ENCODE measurements at places on chromosomes 5 and 9.

GRCh38 chr5:65338606-65339151, 143.0 kb downstream of the ADAMTS6 start:
- DNase-seq, result no peak

DNA sequence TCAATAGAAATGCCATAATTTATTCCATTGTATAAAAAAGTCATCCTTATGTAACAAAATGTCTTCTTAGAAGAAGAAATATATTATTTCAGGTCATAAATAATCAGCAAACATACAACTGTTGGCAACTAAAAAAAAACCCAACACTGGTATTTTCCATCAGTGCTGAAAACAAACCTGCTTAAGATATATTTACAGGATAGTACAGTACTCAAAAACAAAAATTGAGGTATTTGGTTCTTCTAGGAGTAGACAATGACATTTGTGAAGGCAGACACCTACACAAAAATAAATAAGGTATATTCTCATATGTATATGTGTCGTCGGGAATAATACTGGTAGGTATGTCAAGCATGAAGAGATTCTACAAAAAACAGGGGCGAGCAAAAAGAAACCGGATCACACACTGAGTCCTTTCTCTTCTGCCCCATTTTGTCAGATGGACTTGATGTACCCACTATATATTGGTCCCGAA, 2.9 kb downstream of the DUSP1 start:
- peak; percentile 65 for DNase-seq

DNA sequence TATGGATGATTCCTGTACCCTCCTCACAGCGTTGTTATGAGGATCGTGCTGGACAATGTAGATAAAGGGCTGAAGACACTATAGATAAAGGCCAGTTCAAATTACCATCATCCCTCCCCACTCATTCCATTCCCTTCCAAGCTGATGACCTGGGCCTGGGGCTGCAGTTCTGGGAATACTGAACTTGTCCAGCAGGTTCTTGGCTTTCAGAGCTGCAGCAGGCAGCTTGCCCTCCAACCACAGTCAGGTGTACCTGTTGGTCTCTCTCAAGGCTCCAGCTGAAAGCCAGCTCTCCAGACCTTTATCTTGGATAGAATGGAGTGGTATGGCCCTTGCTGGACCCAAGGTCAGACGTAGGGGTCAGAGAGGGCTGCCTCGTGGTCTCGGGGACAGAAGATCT, 92.5 kb downstream of the PCDH1 start:
- no peak for DNase-seq

GRCh38 chr5:14086261-14086660, 56.9 kb upstream of the TRIO start:
- DNase-seq, result no peak

DNA sequence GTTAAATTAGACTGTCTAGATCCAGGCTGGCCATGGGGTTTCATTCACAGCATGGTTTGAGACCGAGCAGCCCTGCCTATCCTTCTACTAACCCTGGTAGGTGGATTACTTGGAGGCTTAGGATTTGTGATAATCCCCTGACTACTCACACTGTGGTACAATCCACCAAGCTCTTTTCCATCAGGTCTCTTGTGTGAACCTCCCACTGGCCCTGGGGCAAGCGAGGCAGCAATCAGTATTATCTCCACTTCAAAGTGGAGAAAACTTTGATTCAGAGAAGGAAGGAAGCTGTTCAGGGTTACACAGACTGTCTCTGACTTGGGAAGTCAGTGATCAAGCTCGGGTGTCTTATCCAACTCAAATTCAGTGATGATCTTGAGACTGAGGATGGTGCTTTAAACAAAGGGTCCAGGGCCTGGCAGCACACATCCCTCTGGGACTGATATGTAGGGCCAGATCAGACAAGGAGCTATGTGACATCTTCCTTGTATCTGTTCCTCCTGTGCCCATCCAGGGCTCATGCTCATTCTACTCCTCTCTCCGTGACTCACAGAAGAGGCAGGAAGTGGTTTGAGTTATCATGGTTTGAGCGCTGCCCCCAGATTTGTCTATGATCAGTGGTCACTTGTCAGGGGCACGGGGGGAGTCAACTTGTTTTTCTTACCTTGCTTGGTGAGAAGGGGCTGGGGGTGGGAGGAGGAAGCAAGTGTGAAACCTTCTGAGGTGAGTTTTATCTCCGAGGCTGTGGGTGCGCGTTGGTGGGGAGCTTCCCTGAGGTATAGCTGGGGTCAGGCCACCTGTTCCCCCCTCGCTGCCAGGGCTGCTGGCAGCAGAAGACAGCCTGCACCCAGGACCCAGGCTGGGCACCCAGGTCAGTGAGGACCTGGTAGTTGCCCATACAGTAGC, 48.6 kb downstream of the RGS3 start:
- peak; percentile 14 for DNase-seq

- DNase-seq, result peak; percentile 53
Observed at GRCh38 chr5:164191240-164191639, 685.8 kb downstream of the MAT2B start.

GRCh38 chr9:91946653-91947488, 3.2 kb downstream of the ROR2 start:
- no peak for DNase-seq
